ENCODE measurements at places on chromosomes 6 and 20. TPM values are rescaled to one million over a fixed set of nuclear protein-coding genes. Genes with fewer than 3 reads are reported as not detected.

The DDX27 gene
- 35.0 TPM for total RNA-seq

The HDGFL1 gene
- 14.6 TPM for total RNA-seq

The TGM3 gene
- total RNA-seq: 0.23 TPM

The GSTA3 gene
- total RNA-seq: not detected

The APCDD1L gene
- total RNA-seq: 0.23 TPM

The BHLHE23 gene
- not detected for total RNA-seq

The ELOVL2 gene
- 15.5 TPM for total RNA-seq

The ZNF391 gene
- total RNA-seq: 6.7 TPM

GRCh38 chr20:47389867-47390347 is 33.4 kb upstream of the ZMYND8 start:
- DNase-seq: no peak

DNA sequence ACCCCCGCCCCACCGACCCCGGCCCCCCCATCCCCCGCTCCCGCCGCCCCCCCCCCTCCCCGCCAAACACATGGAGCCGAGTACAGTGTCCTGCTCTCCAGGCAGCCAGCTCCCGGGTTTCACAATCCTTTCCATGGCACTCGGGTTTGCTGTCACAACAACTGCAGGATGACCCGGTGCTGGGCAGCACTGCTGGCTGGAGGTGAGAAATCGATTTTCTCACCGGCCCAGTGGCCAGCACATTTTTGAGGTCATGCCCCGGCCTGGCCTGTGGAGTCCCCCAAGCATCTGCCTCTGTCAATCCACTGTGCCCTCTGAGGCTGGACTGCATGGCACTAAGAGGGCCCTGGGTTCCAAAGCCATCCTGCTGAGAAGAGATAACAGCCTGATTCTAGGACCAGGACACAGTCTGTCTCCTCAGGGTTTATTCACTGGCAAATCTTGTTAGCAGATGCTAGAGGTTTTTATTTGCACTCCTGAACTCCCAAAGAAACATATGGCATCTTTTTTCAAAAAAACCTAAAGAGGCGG is 129.5 kb downstream of the NFATC2 start:
- DNase-seq: no peak

DNA sequence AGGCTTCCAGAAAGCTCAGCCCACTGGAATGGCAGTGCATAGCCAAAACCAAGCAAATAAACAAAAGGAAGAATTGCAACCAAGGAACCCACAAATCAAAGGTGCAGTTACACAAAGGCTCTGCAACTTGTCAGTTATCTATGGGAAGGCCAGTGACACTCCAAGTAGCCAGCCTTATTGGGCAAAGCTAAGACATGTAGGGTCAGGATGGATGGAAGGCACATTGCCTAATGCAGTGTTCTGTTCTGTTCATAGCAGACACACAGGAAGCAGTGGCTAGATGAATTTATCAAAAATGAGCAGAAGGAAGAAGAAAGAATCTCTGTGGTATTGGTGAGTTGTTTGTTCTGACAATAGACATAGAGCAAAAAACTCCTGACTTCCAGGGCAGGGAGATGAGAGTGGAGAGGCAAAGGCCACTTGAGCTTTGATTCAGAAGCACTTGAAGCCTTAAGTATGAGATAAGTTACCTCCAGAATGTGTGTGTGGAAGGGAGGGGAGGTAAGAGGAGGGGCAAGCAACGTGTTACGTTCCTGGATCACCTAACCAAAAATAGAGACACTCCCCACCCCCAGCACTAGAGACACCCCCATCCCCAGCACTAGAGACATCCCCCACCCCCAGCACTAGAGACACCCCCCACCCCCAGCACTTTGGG is 57.9 kb upstream of the AKAP12 start:
- no peak for DNase-seq

- no peak for DNase-seq
These were observed 49.9 kb downstream of the TGM2 start for GRCh38 chr20:38115205-38115604.

DNA sequence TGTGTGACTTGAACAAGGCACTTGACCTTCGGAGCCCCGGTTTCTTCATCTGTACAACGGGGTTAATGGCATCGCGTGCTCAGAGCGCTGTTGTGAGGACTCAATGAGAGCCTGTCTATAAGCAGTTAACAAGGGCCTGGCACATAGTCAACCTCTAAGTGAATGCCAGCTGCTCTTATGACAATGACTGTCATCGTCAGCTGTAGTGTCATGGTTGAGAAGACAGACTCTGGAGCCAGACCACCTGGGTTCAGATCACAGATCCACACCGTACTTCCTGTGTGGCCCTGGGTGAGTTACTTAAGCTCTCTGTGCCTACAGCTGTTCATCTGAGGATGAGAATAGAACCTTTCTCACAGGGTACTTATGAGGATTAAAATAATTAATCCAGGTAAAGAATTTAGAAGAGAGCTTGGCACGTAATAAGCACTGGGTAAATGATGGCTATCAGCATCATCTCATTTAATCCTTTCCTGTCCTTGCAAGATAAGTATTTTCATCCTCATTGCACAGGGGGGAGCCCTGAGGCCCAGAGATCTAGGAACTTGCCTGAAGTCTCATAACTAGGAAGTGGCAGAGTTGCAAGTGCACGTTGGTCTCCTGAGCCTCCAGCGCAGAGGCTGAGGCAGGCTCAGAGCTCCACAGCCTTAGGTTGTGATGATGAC is 105.3 kb downstream of the EYA2 start:
- no peak for DNase-seq

DNA sequence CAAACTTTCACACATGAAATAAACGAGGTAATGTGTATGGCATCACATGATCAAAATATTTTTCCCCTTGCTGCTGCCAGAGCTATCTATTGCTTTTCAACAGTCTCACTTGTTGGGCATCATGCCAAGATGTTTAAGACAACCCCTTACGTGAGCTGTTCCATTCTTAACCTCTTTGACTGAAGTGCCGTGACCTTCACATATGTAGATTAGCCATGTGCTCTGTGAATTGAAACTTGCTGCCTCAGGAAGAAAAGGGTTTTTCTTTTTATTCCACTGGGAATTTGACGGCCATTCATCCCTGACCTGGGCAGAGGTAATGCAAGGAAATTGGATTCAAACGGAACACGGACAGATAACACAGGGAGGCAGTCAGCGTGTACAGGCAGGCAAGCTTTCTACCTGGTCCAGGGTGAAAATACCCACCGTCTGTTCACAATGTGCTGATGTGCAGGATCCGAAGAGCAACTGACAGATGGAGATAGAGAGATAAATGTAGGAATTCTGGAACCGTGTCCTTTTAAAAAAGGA is 14.2 kb downstream of the ARID1B start:
- no peak for DNase-seq

DNA sequence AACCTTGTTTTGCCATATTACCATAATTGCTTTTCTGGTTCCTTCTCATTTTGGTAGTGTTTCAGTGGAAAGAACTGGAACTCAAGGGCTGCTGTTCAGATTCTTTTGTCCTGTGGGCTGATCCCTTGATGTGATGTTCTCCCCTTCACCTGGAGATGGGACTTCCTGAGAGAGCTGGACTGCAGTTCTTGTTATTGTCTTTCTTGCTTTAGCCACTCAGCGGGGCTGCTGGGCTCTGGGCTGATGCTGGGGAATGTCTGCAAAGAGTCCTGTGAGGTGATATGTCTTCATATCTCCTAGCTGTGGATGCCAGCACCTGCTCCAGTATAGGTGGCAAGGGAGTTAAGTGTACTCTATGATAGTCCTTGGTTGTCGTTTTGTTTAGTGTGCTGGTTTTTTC is 79.0 kb downstream of the BCKDHB start:
- no peak for DNase-seq

DNA sequence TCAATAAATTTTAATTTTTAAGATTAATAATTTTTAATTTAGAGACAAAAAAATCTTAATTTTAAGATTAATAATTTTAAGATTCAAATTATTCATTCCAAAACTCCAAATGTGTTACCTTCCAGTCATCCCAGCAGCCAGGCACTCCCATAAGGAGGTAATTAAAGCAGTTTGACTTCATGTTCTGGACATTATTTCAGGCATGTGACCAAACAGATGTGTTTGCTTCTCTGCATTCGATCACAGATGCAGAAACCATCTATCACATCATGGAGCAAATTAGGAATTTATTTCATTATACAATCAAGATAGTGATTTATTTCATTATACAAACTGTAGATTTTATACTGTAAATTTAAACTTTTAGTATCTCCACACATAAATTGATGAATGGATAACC is 150.3 kb downstream of the AKAP7 start:
- DNase-seq: no peak

- no peak for DNase-seq
These were observed 151.5 kb upstream of the CDYL start for GRCh38 chr6:4624726-4625125.

- DNase-seq: no peak
These were observed 40.5 kb downstream of the RREB1 start for GRCh38 chr6:7148100-7148822.
